Activated naive CD4-positive, alpha-beta T cell (primary cell): ENCODE measurements at places on chromosomes 2 and 18.

DNA sequence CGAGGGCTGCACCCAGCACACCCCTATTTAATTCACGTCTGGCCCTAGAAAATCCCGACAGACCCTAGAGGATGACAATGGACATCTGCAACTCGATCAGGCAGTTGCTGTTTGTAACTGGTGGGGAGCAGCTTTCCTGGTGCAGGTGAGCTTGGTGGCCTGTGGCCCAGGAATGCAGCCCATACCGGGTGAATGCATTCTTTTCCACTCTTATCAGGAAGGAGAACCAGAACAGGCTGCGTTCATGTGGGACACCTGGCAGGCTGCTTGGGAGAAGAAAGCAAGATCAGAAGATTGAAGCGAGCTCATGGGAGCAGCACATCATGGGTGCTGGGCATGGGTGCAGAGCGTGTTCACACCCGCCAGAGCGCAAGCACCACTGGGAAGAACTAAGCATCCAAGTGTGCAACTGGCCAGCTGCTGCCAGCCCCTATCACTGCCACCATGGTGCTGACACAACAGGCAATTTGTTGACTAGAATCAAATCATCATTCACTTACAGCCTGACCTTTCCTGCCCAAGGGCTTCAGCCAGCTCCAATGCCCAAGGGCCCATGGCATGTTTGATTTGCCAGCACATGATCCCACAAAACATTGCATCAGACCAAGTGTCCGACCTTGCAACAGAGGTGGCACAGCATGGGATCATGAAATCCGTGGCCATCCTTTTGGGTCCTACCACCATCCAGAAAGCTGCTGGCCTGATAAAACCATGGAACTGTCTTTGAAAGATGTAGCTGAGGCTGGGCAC lies 241.7 kb upstream of the ID2 start:
- no peak for DNase-seq

DNA sequence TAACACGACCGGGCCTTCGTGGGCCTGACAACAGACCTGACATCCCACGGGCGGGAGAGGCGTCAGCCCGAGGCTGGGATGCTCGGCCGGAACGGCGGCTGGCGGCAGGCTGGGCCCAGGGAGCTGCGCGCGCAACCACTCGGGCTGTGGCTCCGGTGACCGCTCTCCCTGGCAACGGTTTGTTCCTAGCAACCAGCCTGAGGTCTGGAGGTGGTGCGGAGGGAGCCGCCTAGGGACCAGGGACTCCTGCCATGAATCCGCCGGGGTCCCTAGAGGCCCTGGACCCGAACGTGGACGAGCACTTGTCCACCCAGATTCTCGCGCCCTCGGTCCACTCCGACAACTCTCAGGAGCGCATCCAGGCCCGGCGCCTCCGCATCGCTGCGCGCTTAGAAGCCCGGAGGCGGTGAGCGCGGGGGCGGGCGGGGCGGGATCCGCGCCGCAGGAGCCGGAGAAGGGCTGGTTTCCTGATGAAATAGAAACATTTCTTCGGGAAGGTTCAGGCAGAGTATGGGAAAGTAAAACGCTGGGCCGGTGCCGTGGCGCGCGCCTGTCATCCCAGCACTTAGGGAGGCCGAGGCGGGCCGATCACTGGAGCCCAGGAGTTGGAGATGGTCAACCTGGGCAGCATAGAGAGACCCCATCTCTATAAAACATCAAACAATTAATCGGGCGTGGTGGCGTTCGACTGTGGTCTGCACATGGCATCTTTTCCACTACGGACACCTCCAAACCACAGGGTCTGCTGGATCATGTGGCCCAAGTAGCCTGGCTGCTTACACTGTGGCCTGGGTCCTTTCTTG lies at the start of gene DRC1:
Gene DRC1, plus strand, starts transcription at position 182 of the 803 bp plus-strand sequence. Its CDS starts 70 bp downstream, at position 252.
- DNase-seq = no peak

DNA sequence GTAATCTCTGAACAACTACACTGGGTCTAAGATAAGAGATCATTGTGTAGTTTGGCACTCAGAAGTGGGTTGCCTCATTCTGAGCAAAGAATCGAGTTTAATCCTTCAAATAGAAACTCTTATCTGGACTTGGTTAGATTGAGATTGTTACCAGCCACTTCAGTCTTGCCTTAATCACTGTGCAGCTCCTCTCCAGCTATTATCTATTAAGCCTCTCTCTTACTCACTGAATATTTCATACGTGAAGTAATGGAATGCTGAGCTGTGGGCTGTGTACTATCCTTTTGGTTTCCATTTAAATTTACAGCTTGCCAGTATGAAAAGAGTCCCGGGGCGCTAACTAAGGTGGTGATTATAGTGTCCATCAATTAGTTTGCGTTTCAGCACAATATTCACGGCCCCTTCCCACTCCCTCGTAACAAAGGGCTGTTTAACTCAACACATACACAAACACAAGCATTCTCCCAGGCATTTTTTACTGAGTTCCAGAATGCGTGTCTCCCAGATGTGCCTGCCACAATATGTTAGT lies 65.7 kb upstream of the NCKAP5 start:
- no peak for DNase-seq

GRCh38 chr18:6797171-6797570 lies 67.7 kb downstream of the ARHGAP28 start:
- DNase-seq = no peak

- DNase-seq = no peak
These were observed 404.8 kb downstream of the MEIS1 start for GRCh38 chr2:66839551-66840320.

- DNase-seq = no peak
These were observed 10.6 kb downstream of the FAP start for GRCh38 chr2:162232671-162233070.

DNA sequence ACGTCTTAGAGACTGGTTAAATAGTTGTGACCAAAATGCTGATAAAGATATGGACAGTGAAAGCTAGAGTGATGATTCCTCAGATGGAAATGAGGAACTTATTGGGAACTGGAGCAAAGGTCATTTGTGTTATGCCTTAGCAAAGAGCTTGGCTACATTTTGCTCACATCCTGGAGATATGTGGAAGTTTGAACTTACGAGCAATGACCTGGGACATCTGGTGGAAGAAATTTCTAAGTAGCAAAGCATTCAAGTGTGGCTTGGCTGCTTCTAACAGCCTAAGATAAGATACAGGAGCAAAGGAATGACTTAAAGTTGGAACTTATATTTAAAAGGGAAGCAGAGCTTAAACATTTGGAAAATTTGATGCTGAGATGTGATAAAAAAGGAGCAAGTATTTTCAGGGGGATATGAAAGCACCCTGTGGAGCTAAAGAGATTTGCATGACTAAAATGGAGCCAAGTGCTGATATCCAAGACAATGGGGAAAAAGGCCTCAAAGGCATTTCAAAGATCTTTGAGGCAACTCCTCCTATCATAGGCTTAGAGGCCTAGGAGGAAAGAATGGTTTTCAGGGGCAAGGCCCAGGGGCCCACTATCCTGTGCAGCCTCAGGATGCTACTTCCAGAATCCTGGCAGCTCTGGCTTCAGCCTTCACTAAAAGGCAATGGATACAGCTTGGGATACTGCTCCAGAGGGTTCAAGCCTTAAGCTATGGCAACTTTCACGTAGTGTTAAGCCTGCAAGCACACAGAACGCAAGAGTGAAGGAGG lies 124.1 kb upstream of the KLHL14 start:
- DNase-seq = no peak
